ENCODE measurements at places on chromosomes 7 and 10.

GRCh38 chr10:103507235-103508191 is 14.0 kb downstream of the NEURL1 start:
- no peak for DNase-seq

GRCh38 chr7:12490107-12490688 is 80.3 kb upstream of the SCIN start:
- DNase-seq: no peak

DNA sequence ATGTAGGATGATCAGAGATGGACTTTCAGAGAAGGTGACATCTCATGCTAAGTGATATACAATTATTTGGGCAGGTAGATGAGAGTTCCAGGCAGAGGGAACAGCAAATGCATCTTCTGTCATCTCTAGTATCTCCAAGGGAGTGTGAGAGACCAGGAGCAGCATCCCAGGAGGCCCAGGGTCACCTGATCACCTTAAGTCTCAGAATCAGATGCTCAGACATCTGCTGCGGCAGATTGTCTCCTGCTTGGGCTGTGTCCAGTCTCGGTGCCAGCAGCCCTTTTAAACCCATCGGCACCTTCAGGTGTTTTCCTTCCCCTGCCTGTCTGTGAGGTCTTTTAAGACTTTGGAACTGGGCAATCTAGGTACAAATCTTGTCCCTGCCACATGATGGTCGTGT is 690.6 kb downstream of the LRMDA start:
- no peak for DNase-seq

- no peak for DNase-seq
These were observed 319 bp upstream of the GATA3 start for GRCh38 chr10:8054244-8054493.

GRCh38 chr7:94779861-94780260 is 123.9 kb upstream of the SGCE start:
- no peak for DNase-seq

DNA sequence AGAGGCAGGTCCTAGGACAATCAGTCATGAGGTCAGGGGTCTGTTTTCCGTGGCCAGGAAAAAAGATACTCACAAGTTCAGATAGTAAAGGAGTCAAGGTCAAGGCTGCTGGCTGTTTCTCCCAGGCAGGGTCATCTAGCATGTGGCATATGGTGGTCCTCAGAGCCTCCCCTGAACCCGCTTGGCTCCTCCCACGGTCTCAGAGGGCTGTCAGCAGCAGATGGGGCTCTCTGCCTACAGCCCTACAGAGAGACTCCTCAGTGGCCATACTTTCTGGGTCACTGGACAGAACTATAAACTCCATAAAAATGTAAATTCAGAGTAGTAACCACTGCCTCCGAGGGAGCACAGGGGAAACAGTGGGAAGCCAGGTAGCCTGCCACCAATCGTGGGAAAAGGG is 11.3 kb upstream of the DRGX start:
- DNase-seq: no peak

- DNase-seq: no peak
These were observed 282.3 kb downstream of the SEMA3D start for GRCh38 chr7:84904561-84904960.

DNA sequence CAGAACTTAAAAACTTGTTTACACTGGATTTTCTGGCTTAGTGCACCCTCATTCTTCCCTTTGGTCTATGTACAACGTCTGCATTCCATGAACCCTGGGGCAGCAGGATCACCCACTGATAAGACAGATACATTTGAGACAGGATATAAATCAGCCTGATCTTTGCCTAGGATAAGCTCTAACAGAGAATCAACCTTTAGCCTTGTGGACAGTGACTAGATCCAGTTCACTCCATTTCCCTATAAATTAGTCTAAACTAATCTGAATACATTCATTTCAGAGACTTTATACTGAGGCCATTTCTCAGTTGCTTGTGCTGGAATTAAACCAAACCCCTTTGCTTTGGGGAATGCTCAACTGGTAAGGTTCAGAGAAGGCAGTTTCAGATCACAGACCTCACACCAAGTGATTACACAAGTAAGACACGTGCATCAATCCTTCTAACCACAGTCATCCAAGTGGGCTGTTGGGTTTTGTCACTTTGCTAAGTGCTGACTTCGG is 639.8 kb upstream of the FZD8 start:
- no peak for DNase-seq

DNA sequence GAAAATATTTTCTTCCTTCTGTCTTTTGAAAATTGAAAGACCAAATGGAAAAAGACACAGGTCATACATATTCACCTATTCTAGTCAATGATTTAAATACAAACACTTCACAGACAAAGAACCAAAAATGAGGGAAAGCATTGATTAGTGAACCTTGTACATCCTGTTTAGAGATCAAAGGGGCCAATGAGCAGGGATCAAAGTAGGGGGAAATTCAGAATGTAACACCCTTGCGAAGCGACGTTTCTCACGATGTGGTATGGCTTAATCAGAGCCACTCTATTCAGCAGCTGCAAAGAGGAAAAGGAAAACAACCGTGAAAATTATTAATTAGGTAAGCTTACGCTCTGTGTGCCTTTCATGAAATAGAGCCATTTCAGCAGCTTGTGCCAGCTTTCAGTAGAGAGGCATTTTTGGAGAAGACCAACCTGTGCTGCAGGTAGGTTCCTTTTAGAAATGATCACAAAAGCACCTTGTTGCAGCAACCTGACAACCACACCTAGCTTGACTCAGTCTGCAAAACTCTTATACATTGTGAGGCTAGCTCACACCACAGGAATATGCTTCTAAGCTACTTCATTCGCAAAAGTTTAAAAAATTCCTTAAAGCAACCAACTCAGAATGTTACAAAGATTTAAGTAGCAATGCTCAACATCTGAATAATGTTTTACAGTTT is 78.0 kb downstream of the DKK1 start:
- DNase-seq: no peak

DNA sequence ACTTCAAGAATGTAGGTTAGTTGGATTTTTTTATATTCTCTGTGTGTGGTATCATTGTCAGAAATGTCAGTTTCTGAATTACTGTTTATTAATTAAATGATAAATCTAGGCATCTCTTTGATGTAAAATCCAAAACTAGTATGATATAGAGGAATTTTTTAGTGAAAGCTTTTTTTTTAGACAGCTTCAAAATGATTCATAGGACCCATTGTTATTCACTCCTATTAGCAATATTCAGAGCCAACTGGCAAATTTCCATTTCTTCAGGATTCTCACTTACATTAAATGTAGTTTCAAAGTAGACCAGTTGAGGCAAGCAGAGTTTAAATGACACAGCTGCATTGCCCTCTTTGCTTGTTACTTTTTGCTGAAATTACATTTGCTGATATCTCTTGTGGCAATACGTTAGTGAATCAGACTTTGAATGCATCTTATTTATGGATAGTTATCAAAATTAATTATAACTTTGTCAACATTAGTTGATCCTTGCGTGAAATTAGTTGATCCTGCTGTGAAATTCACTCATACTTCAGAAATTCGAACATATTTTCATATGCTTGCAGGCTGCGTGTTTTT is 20.3 kb downstream of the ZNF277 start:
- DNase-seq: no peak

DNA sequence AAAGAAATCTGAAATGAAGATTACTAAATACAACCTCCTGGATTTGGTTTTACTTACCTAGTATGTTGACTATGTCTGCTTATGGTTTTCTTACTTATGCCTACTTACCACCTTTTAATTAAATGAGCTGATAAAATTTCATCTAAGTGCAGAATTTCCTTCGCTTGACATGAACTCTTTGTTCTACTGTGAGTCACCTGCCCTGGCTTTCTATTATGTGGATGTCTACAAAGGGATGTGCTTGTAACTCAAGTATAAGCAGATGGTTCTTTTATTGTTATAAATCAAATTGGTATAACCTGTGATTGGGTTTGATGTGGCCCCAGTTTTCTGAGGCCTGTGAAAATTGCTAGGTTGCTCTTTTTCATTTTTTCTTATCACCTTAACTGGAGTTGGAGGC is 389.1 kb upstream of the ANKRD30A start:
- no peak for DNase-seq

DNA sequence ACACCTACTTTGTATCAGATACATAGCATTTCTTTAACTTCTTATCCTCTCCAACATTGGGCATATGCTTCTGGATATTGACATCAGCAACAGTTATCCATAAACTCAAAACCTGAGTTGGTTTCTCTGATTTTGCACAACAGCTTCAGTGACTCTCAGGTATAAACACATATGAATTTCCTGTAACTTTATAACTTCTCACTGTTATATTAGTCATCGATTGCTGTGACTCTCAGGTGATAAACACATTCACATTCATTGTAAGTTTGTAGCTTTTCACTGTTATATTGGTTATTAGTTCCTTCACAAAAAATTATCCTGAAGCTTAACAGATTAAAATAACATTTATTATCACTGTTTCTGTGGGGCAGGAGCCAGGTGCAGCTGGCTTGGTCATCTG is 57.0 kb downstream of the ASAH2B start:
- DNase-seq: no peak

DNA sequence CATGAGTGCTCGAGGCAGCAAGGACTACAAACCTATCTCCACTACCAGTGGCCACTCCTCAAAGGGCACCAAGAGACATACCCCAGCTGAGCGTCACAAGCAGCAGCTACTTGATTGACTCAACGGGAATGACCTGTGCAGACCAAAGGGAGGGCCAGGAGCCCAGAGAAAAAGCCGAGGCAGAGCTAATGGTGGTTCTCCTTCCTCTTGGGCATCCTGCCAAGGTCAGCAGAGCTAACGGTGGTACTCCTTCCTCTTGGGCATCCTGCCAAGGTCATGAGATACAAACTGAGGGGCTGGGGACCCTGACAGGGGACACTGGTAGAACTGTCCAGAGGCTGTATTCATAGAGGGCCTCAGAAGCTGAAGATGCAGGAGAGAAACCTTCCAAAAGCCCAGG is 60.4 kb downstream of the FAM53B start:
- DNase-seq: no peak

- DNase-seq: no peak
These were observed 1.8 kb downstream of the SNX8 start for GRCh38 chr7:2312267-2312929.

GRCh38 chr10:3452173-3452626 is 279.6 kb upstream of the PITRM1 start:
- DNase-seq: no peak
